Stimulated activated naive CD8-positive, alpha-beta T cell treated with anti-CD3 and anti-CD28 coated beads, Interleukin-15, Interleukin-2, amounts not matched to agents 100 U/mL and 50 U/mL, for 24 hours (primary cell): ENCODE measurements at places on chromosomes 2 and 18.

DNA sequence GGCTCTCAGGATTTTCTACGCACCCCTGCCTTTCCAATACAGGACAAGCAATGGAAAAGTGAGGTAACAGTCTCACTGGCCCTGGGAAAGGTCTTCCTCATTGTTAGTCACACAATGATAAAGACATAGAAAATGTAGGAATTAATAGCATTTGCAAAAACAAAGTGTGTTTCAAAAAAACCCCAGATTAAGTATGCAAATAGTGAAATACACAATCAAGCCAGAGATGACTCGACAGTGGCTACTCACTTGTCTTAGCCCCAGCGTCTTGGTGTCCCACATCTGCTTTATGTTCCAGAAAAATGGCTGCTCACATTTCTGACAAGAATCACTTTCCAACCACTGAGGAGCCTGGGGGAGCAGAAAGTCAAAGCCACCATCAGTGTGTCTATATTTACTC, 47.0 kb upstream of the AP1S3 start:
- DNase-seq, result no peak

DNA sequence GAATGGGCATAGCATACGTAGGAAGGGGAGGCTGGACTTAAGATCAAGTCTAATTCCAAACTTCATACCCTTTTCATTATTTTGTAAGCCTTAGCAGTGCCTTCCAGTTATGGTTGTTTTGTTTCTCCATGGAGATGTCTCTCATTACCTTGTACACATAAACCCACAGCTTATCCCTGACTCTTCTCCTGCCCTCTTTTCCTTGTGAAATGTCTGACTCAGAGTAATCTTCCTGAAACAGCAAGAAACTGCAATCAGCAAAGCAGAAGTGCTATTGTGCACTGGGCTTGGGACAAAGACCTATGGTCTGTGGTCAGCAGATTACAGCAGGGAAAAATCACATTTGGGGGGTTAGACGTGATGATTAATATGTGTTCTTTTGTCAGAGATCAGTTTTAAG, 176.7 kb downstream of the IKZF2 start:
- DNase-seq, result no peak

DNA sequence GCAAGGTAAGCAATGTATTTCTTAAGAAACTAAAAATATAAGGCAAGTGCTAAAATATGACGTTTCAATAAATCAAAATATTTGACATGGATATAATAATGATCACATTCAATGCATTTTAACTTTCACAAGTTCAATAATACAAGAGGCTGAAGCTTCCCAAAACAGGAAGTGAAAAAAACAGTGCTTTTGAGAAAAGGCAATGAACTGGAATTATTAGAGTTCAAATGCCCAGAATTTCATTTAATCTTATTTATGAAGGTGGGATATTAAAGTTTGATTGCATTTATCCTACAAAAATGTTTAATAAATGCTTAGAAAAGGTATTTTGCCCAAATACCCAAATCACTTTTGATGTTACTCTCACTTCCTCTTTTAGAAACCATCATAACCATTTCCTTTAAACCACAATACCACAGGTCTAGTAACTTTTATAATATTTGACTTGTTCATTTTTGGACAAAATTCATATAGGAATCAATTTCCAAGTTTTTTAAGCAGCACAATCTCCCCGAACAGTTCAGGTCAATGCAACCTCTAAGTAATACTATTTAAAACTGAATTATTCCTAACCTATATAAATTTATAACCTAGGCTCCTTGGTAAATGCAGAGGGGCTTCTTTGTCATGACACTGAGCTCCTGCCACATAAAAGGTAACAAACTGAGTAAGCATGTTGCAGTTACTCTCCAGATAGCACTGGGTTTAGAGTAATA, 2.1 kb downstream of the NCKAP1 start:
- no peak for DNase-seq

- DNase-seq, result no peak
Measured at GRCh38 chr18:24395049-24395795, 2.4 kb downstream of the OSBPL1A start.

DNA sequence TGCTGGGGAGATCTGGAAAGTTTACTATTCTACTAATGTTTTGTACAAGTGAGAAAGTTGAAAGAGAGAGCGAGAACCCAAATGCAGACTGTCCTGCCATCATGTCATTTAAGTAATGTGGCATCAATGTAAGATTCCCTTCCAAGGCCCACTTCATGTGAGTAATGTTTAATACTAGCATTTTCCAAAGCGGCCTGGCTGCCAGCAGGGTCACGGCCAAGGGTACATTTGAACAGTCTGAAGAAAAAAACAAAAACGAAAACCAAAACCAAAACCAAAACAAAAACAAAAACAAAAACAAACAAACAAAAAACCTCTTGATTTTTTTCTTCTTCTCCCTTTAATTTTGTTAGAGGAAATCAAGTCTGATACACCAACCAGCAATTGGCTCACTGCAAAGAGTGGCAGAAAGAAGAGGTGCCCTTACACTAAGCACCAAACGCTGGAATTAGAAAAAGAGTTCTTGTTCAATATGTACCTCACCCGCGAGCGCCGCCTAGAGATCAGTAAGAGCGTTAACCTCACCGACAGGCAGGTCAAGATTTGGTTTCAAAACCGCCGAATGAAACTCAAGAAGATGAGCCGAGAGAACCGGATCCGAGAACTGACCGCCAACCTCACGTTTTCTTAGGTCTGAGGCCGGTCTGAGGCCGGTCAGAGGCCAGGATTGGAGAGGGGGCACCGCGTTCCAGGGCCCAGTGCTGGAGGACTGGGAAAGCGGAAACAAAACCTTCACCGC, 2.2 kb downstream of the HOXD10 start:
- DNase-seq, result no peak

DNA sequence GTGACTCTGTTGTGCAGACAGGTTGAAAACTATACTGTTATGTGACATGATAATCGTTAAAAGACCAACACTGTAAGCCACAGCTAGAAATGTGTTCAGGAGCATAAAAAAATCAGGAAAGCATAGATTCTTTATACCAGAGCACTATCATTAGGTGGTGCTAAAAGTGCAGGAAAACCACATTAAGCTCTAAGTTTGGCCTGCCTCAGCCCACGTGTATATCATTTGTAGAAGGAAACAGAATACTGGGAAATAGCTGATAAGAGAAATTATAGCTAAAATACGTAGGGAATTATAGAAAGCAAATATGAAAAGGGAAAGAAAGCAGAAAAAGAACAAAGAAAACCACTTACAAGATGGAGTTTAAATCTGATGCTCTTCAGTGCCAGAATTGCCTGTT, 26.5 kb upstream of the C2orf74 start:
- no peak for DNase-seq

GRCh38 chr18:58321986-58322385, 278.0 kb downstream of the NEDD4L start:
- DNase-seq, result peak; percentile 42

DNA sequence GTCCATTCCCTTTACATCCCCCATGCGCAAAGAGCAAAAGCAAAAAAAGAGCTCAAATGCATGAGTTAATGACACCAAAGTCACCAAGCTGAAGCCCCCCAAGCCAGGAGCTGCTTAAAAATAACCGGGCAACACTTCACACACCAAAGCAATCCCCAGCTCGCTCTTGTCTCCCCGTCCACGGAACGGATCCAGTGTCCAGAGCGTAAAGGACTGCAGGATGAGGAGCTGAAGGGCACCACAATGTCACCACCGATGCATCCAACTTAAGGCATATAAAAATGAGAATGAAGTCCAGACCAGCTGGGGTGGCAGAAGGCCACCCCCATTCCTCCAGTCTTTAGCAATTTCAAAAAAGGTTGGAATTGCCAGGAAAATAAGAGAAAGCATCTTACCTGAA, 8.7 kb downstream of the SMAD7 start:
- no peak for DNase-seq

- DNase-seq, result no peak
Measured at GRCh38 chr18:25701821-25702220, 349.9 kb upstream of the ZNF521 start.

DNA sequence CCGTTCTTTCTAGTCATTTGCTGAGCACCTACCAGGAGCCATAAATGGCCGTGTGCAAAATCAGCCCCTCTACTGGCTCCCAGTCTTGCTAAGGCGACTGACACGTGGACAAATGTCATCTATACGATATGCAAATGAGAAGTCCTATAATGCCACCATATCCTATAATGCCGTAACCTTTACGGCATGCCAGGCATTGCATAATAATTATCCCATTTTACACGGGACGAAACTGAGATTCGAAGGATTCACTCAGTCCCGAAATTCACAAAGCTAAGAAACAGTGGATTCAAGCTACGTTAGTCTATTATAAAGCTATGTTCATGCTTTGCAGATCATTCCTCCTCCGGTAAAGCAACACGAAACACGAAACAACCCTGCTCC, 34.1 kb upstream of the RNF149 start:
- DNase-seq, result no peak
